Urinary bladder (tissue), 4 donors: ENCODE measurements at places on chromosomes 6 and 20. TPM values are rescaled to one million over a fixed set of nuclear protein-coding genes. Genes with fewer than 3 reads are reported as not detected.

The MAP1LC3A gene
- total RNA-seq: 11.4 TPM

The NEDD9 gene
- total RNA-seq: 49.5 TPM

The DDX43 gene
- 0.42 TPM for total RNA-seq

The COL19A1 gene
- total RNA-seq: 29.4 TPM

The GPX6 gene
- total RNA-seq: not detected

The AVP gene
- total RNA-seq: not detected

The ENPP4 gene
- 13.6 TPM for total RNA-seq

The BHLHE23 gene
- total RNA-seq: 0.26 TPM

The BTNL2 gene
- not detected for total RNA-seq

The DACT2 gene
- total RNA-seq: 4.0 TPM

The SYCP2 gene
- 6.7 TPM for total RNA-seq

The SLC44A4 gene
- 3.3 TPM for total RNA-seq

The CST4 gene
- not detected for total RNA-seq

The AFDN gene
- 177 TPM for total RNA-seq

The MPIG6B gene
- 0.32 TPM for total RNA-seq

The FAM83C gene
- total RNA-seq: 0.21 TPM

The LY86 gene
- 4.1 TPM for total RNA-seq

The OPRM1 gene
- total RNA-seq: 1.2 TPM
